ENCODE measurements at places on chromosomes 6 and 20.

DNA sequence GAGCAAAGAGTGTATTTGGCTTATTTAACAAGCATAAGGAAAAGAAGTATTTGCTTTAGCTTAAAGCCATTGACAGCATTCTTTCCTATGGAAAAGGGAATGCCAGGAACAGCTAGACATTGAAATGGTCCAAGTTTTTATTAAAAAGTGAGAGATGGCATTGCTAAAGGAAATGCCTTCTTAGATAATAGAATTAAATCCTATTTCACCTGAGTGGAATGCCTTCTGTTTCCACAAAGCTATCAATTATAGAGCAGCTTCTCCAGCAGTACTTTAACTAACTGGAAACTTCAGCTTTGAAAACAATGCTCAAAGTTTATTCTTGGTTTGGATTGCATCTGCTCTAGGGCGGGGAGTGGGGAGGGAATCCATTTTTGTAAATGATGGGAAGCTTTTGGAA is 85.1 kb upstream of the CNKSR3 start:
- no peak for DNase-seq

GRCh38 chr6:111521497-111522270 is 38.7 kb upstream of the REV3L start:
- DNase-seq = no peak

DNA sequence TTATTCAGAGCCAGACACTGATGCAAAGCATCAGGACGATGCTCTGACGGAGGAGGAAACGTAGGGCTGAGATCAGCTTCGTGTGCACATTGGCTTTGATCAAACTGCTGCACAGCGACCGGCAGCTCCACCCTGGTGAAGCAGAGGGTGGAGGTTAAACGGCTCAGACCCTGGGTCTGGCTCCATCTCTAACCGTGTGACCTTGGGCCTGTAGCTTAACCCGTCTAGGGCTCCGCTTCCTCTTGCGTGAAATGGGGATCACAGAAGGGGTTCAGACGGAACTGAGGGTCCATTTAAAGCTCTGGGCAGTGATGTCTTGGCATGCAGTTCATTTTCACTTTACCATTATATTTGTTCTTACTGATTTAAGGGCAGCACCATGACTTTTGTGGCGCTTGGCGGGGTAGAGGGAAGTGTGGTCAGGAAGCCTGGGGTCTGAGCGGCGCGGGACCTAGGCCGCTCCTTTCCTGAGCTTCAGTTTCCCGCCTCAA is 644 bp downstream of the RBL1 start:
- peak; percentile 23 for DNase-seq

DNA sequence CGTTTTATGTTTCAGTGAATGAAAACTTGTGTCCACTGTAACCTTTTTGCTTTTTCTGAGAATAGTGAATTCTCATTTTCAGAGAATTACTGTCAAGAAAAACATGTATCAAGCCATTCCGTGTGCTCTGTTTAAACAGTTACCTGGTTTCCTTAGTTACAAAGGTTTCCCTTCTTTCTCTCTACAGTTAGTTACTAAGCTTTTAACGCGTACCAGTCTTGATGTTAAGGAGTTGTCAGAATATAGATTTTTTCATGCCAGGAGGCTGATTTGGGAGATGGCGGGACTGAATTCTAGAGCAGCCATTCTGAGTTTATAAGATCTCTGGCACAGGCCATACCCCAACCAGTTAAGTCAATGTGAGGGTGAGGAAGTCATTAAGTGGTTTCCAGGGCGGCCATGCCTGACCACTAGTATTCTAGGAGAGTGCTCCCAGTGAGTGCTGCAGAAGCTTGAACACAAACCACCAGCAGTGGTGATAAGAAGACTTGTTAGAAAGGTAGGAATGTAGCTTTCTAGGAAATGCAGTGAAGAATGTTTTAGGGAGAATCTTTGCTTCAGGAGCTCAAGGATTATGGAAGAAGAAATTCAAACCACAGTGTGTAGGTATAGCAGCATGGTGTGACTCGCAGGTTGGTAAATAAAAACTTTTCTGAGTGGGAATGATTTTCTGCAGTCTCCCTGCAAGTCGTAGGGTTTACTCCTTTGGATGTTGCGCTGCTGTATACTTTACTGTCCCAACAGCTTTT is 112.9 kb downstream of the JARID2 start:
- no peak for DNase-seq

DNA sequence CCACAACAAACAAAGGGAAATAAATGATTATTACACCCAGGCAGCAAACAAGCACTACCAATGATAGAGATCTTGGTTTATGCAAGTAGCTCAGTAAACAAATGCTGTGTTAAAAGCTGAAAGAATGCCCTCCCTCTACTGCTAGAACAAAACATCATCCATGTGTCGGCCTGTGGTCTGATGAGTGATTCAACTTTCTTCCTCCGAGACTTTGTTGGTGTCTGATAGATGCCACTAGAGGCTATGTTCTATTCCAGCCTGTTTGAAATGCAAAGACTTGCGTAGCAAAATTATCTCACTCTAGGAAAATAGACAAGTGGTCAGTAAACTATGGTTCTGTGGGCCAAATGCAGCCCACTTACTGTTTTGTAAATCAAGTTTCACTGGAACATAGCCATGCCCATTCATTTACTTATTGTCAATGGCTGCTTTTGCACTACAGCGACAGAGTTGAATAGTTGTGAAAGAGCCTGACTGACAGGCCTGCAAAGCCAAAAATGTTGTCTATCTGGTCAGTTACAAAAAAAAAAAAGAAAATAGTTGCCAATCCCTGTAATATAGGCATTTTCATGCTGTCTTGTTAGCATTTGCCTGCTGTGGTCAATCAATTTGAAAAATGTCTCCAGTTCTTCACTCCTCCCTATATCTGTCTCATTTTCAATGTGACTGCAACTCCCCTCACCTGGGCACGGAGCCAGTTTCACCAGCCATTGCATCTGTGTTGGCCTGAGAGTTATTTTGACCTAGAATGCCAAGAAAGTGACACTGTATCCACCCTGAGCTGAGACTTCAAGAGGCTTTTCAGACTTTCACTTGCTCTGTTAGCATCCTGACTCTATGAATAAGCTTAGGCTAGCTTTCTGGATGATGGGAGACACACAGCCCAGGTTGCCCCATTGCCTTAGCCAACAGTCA is 544.6 kb upstream of the BTBD3 start:
- no peak for DNase-seq

- DNase-seq = no peak
These were observed 987.5 kb downstream of the HACE1 start for GRCh38 chr6:103872233-103872632.

- no peak for DNase-seq
These were observed 16.2 kb upstream of the RSPO3 start for GRCh38 chr6:127102299-127102698.

DNA sequence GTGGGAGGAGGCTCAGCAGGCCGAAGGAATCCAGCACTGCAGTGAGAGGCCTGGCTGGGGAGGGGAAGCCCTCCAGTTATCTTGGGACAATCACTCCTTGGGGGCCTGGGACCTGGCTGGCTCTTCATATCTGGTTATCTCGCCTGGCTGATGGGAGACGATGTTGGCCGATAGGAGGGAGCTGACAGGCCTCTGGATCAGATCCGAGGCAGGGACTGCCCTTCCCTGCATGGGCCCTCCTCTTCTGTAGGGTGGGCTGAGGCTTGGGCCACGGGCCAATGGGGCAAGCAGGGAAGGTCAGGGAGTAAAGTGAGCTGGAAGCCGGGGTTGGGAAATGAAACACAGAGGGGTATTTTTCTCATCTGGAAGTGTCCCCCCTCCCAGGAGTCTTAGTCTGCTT is 25.2 kb downstream of the MANBAL start:
- no peak for DNase-seq

DNA sequence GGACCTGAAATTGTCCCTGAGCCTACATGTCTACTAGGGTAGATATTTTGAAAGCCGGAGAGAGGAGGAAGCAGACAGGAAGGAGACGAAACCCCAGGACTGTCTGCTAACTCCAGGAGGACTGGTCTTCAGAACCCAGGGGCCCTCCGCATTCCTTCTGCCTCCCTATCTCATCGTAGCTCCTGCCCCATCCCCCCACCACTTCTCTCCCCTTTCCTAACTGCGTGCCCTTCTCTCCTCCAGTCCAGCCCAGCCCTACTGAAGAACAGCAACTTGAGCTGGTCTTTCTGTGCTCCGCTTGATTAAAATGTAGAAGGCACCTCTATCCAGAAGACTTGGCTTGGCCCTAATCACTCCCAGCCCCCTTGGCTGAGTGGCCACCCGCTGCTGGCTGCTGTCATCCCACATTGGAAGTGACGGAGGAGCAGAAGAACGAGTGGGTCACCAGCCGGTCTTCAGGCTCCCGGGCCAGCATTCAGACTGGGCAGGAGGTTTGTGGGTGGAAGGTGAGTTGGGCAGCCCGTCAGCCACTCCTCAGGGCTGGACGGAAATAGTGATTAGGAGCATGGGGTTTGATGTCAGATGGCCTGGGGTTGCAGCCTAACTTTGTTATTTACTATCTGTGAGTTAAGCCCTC is 28.8 kb upstream of the ANGPT4 start:
- DNase-seq = no peak

DNA sequence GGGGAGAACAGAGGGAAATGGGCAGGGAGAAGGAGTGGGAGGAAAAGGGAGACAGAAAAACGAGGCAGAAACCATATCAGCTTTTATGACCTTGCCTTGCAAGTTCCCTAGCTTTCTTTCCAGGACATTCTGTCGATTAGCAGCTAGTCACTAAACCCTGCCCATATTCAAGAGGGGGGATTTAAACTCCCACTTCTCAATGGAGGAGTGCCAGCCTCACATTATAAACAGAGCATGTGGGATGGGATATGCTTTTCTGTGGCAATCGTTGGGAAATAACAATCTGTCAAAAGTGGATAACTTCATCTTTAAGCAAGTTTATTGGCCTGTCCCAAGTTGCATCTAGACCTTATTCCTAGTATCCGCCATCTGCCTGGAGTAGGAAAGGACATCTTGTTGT is 57.0 kb upstream of the TMEM170B start:
- no peak for DNase-seq

DNA sequence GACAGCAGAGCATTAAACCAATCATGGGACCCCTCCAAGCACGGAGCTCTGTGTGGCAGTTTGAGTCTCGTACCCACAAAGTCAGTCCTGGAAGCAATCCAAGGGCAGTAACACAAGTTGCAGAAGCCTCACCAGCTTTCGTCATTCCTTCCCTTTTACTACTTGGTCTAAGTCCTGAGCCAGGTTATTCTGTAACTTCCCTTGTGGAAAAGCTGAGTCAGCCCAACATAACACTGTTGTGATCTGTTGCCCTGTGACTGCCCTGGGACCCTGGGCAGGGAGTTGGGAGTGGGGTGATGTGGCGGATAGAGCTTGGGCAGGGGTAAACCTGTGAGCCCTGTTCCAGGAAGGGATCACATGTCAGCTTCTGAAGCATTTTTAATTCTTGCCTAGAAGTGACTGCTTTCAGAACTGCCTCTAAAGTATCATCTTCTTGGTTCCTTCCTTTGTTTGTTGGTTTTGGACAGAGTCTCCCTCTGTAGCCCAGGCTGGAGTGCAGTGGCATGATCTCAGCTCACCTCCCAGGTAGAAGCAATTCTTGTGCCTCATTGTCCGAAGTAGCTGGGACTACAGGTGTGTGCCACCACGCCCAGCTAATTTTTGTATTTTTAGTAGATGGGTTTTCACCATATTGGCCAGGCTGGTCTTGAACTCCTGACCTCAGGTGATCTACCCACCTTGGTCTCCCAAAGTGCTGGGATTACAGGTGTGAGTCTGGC is 183.7 kb upstream of the JAG1 start:
- DNase-seq = no peak

- no peak for DNase-seq
These were observed 9.0 kb downstream of the UQCC2 start for GRCh38 chr6:33702345-33702977.

DNA sequence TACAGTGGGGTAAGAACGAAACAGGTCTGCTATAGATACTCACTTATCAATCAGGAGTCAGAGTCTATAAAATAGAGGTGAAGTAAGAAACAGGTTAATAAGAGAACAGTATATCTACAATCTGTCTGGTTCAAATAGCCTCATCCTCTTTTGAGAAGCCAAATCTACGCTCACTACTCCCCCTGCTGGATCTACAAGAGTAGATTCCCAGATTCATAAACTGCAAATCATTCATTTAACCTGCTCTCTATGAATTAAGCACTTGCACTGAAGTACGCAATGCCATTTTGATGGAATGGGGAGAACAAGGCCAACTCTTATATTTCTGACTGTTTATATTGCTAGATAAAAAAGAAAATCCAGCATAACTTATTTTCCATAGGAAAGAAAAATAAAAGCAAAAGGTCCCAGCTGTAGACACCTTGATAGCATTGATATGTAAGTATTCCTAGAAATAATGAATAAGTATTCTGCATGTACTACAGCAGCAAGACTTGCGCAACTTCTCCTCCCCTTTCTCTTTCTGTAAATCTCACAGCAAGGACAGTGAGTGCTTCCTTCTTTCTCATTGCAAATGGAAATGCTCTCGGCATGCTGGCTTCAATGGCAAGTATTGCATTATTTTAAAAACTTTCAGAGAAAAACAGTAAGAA is 92.3 kb downstream of the RFX6 start:
- no peak for DNase-seq

DNA sequence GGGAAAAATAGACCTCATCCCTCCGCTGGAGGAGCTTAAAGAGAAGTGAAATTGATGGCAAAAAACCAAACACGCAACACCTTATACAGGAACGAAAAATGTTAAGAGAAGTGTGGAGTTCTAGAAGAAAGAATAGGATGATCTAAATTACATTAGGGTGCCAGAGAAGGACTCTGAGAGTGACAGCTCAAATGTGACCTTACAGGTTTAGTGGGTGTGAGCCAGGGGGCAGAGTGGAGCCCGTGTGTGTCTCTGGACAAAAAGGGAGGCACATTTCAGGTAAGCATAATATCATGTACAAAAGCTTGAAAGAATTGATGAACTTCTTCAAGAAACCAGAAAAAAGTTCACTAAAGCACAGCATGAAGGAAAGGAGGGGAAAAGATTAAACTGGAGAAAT is 20.8 kb downstream of the HLA-DRA start:
- no peak for DNase-seq

DNA sequence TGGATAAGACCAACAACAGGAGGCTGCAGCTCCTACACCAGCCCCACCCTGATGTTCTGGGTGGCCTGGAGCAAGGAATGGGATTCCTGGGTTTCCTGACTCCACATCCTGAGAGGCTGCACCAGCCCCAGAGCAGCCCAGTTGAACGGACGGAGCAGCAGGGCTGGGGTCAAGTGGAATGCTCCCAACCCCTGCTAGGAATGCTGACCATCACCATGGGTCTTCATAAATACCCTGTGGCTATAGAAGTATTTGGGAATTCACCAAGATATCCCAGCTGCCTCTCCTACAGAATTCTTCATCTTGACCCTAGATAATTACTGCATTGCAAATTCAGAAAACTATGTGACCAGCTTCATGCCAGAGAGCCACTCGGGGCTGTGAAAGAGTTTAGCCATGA is 180.3 kb downstream of the THBS2 start:
- no peak for DNase-seq

- DNase-seq = no peak
These were observed 50.8 kb upstream of the SMLR1 start for GRCh38 chr6:130776287-130776925.
